Bronchial epithelial cell (primary cell): ENCODE measurements at places on chromosomes 16 and 17. TPM values are rescaled to one million over a fixed set of nuclear protein-coding genes. Genes with fewer than 3 reads are reported as not detected.

GRCh38 chr17:46264456-46265198 lies 30.3 kb upstream of the LRRC37A start:
- DNase-seq = peak; percentile 91

- DNase-seq = no peak
These were observed 14.5 kb downstream of the DHRS7C start for GRCh38 chr17:9776911-9777310.

- DNase-seq = peak; percentile 32
These were observed 7.1 kb upstream of the ZNF747 start for GRCh38 chr16:30541502-30542329.

GRCh38 chr16:87970186-87970585 lies 19.0 kb downstream of the BANP start:
- DNase-seq = no peak

GRCh38 chr17:38702166-38702915 lies 2.7 kb upstream of the MLLT6 start:
- peak; percentile 54 for DNase-seq

DNA sequence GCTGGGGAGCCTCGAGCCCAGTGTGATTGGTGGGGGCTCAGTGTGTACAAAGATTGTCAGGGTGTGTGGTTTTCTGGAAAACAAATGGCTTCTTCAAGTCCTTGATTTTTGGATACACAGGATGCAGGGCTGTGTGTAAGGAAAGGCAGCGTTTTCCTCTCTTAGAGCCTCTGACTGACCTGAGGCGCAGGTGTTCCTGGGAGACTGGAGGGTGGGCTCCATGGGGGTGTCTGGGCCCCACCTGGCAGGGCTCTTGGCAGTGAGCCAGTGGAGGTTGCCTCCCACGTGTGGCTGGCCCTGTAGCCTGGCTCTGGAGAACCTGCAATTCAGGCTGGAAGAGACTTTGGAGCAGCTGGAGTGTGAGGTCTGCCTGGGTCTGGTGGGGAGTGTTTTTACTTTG lies 5.0 kb downstream of the FOXK2 start:
- no peak for DNase-seq

- no peak for DNase-seq
These were observed 8.7 kb downstream of the USP36 start for GRCh38 chr17:78831688-78832540.

FSCN2 gene
- total RNA-seq = 1.2 and 1.3 TPM in 2 replicates

TNFRSF13B gene
- not detected in 2 replicates for total RNA-seq
